ENCODE measurements at places on chromosomes 7 and 10.

DNA sequence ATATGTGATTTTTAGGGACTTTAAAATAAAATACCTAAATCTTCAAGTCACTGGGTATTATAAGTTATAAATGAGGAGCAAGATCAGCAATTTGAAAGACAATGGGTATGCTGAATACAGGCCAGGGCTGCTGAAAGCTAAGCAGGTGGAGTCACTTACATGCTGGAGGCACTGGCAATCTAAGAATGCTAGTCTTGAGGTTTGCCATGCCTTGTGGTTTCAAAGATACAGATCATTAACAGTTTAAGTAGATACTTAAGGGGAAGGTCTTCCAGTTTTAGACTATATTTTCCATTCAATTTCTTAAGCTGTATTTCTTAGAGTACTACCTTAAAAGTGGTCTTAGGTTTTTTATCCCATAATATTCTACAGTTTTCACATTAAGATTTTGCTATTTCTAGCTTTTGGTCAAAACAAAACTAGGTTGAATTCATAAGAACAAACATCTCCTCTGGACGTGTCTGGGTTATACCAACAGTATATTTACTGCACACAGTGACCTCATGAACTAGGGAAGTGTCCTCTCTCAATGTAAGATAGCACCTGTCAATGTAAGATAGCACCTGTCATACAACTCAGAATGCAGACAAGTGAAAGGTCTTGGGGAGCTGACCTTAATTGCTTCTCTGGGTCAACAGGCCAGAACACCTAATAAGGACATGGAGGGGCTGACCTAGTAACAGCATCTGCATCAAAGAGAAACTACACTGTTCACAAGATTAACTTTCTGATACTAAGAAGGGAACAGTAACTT lies 2.0 kb downstream of the SRI start:
- DNase-seq: no peak

GRCh38 chr10:63200431-63200830 lies 67.3 kb downstream of the NRBF2 start:
- DNase-seq: no peak

DNA sequence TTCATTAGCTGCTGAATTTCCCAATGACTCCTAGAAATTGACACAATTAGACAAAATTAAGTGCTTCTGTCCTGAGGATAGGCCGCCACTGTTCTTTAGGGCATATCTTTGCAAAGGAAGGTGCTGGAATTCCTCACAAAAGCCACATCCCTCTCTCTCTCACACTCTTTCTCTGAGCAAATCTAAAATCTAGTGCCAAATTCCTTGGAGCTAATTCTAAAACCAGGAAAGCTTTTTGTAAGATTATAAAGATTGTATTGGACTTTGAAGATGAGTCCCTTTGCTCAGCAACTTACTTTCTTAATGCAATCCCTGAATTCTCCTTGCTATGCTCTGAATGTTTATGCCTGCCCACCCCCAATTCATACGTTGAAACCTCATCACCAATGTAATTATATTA lies 288.9 kb downstream of the KCNMA1 start:
- no peak for DNase-seq

DNA sequence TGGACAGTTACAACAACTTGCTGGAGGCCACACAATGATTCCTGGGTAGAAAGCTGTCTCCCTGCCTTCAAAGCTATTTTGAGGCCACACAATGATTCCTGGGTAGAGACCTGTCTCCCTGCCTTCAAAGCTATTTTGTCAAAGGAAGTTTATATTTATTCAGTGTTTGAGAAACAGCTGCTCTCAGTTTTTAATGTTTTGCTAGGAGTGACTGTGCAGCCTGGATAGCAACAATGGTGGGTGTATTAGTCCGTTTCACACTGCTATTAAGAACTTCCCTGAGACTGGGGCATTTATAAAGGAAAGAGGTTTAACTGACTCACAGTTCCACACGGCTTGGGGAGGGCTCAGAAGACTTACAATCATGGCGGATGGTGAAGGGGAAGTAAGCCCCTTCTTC lies 3.9 kb upstream of the SGPL1 start:
- DNase-seq: no peak

DNA sequence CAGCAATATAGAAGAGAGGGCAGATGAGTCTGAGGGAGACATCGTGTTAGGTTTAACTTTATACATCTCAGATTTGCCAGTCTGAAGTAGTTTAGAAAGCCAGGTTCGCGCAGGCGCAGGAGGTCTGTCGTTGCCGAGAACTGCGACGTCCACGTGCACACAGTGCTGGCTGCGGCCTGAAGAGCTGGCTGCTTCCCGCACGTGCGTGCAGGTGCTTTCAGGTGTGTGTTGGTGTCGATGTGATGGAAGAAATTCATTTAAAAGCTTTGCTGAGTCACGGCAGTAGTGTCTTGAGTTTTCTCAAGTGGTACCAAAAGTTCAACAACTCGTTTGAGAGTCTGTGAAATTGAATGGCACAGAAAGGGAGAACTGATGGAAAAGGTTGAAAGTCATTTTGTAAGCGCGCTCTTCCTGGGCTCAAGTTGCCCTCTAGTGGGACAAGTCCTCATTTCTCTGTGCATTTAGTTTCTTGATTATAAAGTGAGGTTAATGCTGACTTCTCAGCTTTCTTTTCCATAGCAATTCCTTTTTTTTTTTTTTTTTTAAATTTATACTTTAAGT lies 18.6 kb downstream of the WDR37 start:
- DNase-seq: no peak

DNA sequence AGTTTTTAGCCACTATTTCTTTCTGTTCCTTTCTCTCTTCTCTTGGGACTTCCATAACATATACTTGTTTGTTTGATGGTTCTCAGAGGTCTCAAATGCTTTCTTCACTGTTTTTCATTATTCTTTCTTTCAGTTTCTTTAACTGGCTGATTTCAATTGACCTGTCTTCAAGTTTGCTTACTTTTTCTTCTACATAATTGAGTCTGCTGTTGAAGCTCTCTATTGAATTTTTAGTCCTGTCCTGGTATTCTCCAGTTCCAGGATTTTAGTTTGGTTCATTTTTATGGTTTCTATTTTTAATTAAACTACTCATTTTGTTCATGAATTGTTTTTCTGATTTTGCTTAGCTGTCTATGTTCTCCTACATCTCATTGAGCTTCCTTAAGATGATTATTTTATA lies 1305.3 kb upstream of the CELF2 start:
- no peak for DNase-seq
